Upper lobe of right lung (tissue), 1 donor: ENCODE measurements at places on chromosomes 16 and 17. TPM values are rescaled to one million over a fixed set of nuclear protein-coding genes. Genes with fewer than 3 reads are reported as not detected.

- no peaks in the 10 kb centered on the region for H3K36me3 ChIP-seq
- no peaks in the 10 kb centered on the region for H3K4me1 ChIP-seq
- no peaks in the 10 kb centered on the region for H3K27me3 ChIP-seq
- H3K4me3 ChIP-seq: no peak overlapping the region
- no peak for DNase-seq
Observed at GRCh38 chr16:77500286-77500598, 65.4 kb upstream of the ADAMTS18 start.

- H3K4me3 ChIP-seq: no peak overlapping the region
- no peak for DNase-seq
- H3K27ac ChIP-seq: no peak overlapping the region
- no peaks in the 10 kb centered on the region for H3K27me3 ChIP-seq
- peaks cover 10% of the 10 kb centered on the region for H3K4me1 ChIP-seq
- H3K36me3 ChIP-seq: no peaks in the 10 kb centered on the region
Observed at GRCh38 chr17:66343531-66344078, 41.2 kb downstream of the PRKCA start.

DNA sequence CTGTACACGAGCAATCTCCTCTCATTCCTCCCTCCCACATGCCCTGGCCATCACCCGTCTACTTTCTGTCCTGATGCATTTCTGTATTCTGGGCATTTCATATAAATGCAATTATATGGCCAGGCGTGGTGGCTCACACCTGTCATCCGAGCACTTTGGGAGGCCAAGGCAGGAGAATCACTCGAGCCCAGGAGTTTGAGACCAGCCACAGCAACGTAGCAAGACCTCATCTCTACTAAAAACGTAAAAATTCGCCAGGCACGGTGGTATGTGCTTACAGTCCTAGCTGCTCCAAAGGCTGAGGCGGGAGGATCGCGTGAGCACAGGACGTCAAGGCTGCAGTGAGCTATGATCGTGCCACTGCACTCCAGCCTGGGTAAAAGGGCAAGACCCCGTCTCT, 4.8 kb downstream of the MEAK7 start:
- peaks cover 7% of the 10 kb centered on the region for H3K4me1 ChIP-seq
- no peak overlapping the region for H3K4me3 ChIP-seq
- H3K36me3 ChIP-seq: peaks cover 30% of the 10 kb centered on the region
- DNase-seq: peak; percentile 45
- H3K27ac ChIP-seq: no peak overlapping the region
- no peaks in the 10 kb centered on the region for H3K27me3 ChIP-seq

GRCh38 chr16:79758615-79759346, 158.2 kb upstream of the MAF start:
- no peaks in the 10 kb centered on the region for H3K36me3 ChIP-seq
- no peaks in the 10 kb centered on the region for H3K4me1 ChIP-seq
- DNase-seq: no peak

DNA sequence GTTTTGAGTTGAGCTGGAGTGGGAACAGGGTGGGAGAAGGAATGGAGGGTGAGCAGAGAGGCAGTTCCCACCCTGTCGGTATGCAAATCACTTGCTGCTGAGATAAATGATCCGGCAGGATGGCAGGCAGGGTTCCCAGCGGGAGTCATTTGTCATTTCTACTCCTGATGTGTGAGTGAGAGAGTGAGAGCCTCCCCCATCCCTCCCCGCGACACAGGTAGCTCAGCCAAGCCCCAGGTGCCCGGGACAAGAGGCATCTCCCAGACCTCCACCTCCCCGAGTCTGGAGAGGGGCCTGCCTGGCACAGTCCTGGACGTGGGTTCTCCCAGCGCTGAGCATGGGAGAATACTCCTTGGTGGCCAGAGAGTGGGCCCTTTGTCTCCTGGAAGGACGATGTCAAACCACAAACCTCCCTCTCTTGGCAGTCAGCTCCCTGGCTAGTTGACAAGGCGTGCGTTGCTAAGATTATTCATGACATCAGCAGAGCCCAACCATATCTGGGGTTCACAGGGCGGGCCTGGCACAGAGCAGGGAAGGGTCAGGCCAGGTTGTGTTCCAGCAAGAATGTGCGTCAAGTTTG, 33.7 kb upstream of the TNRC6C start:
- peaks cover 19% of the 10 kb centered on the region for H3K27me3 ChIP-seq
- DNase-seq: no peak
- H3K27ac ChIP-seq: no peak overlapping the region

DNA sequence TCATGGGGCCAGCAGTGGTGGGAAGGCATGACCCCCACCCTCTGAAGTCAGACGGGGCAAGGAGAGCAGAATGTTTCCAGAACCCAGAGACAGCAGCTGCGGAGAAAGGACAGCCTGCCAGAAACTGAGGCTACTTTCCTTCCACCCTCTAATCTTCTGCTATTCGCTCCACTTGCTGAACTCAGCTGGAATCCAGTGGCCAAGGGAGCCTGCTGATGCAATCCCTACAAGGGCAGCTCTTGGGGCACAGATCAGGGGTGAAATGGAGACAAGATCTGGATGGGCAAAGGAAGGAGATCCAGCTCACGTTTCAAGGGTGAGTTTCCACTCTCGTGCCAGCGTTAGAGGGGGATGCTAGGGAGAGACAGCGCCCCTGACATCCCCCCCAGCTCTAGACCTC, 479.1 kb downstream of the SLC39A11 start:
- DNase-seq: no peak
- H3K4me3 ChIP-seq: no peak overlapping the region
- no peaks in the 10 kb centered on the region for H3K36me3 ChIP-seq

GRCh38 chr17:19937522-19937921, 40.1 kb downstream of the AKAP10 start:
- peaks cover 20% of the 10 kb centered on the region for H3K4me1 ChIP-seq
- DNase-seq: no peak
- H3K27ac ChIP-seq: no peak overlapping the region
- H3K27me3 ChIP-seq: no peaks in the 10 kb centered on the region
- H3K36me3 ChIP-seq: peaks cover 80% of the 10 kb centered on the region

DNA sequence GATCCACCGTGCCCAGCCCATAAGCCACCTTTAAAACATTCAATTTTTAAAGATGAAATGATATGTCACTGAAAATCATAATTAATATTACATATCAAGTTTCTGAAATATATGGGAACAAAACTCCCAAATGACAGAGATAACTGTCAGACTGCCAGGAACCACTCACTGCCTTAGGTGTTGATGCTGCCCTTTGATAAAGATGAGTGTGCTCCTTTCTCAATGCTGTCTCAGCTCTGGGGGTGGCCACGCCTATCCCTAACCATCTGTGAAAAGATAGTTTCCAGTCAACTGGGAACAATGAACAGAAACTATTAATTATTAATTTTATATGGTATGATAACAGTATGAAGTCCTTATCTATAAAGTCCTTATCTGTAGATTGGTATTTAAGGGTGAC, 177.7 kb downstream of the MYO1D start:
- H3K4me1 ChIP-seq: no peaks in the 10 kb centered on the region
- no peaks in the 10 kb centered on the region for H3K36me3 ChIP-seq
- H3K27ac ChIP-seq: no peak overlapping the region
- H3K4me3 ChIP-seq: no peak overlapping the region
- DNase-seq: no peak
- H3K27me3 ChIP-seq: no peaks in the 10 kb centered on the region

DNA sequence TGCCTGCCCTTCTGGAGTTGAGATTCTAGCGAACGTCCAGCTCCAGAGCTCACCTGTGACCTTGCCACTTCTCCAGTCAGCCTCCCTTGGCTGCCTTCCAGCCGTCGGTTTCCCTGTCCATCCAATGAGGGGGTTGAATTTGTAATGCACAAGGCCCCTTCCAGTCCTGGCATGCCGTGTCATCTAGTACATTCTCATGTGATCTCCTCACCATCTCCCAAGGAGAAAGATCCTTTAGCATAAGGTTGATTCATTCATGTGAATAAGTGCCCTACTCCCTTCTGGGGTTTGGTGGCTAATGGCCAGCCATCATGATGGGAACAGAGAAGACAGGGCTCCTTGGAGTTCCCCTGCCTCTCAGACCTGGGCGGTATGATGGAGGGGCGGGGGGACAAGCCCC, 18.9 kb upstream of the ABCC3 start:
- no peak overlapping the region for H3K27ac ChIP-seq
- no peak for DNase-seq
- H3K4me1 ChIP-seq: peaks cover 5% of the 10 kb centered on the region
- no peaks in the 10 kb centered on the region for H3K36me3 ChIP-seq
- H3K27me3 ChIP-seq: no peaks in the 10 kb centered on the region

GRCh38 chr17:59428916-59429485, 97.5 kb downstream of the YPEL2 start:
- DNase-seq: no peak
- no peak overlapping the region for H3K4me3 ChIP-seq
- H3K36me3 ChIP-seq: no peaks in the 10 kb centered on the region
- H3K27me3 ChIP-seq: no peaks in the 10 kb centered on the region
- peaks cover 40% of the 10 kb centered on the region for H3K4me1 ChIP-seq

DNA sequence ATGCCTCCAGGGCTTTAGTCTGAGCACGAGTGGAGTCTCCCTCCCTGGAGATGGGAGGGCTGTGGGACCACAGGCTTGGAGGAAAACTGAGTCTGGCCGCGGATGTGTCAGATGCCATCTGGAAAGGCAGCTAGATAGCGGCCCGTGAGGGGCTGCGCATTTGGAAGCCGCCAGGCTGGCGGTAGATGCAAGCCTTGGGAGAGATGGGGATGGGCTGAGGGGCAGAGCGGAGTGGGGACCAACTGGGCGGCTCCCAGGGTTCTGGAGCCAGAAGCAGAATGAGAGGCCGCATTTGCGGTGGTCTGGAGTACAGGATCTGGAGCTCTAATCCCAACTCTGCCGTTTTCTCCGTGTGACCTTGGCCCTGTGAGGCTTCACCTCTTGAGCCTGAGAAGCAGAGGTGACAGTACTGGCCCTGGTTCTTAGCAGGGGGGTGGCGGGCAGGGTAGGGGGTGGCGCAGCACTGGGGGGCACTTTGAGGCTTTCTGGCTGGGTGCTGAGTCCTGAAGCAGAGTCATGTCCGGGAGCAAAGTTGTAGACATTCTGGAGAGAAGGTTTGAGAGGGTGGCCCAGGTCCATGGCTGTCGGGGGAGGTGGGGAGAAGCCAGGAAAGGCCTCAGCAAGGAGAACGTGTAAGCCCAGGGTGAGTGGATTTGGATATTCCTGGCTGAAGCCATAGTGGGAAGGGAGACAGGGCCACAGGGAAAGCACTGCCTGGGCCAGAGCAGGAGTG, 6.7 kb downstream of the INO80E start:
- H3K27ac ChIP-seq: no peak overlapping the region
- H3K36me3 ChIP-seq: peaks cover 17% of the 10 kb centered on the region
- no peak overlapping the region for H3K4me3 ChIP-seq
- H3K4me1 ChIP-seq: no peaks in the 10 kb centered on the region
- DNase-seq: no peak
- no peaks in the 10 kb centered on the region for H3K27me3 ChIP-seq

GRCh38 chr16:1413684-1414531, 596 bp downstream of the UNKL start:
- peak overlapping the region; percentile 83 for H3K27ac ChIP-seq
- peak; percentile 85 for DNase-seq
- no peaks in the 10 kb centered on the region for H3K27me3 ChIP-seq
- H3K4me1 ChIP-seq: peaks cover 8% of the 10 kb centered on the region
- H3K36me3 ChIP-seq: peaks cover 20% of the 10 kb centered on the region

GRCh38 chr17:76848670-76849069, 19.5 kb upstream of the MGAT5B start:
- H3K27me3 ChIP-seq: peaks cover 14% of the 10 kb centered on the region
- no peak overlapping the region for H3K4me3 ChIP-seq
- no peaks in the 10 kb centered on the region for H3K36me3 ChIP-seq
- no peak for DNase-seq

- no peaks in the 10 kb centered on the region for H3K27me3 ChIP-seq
- H3K4me3 ChIP-seq: no peak overlapping the region
- no peak for DNase-seq
- no peak overlapping the region for H3K27ac ChIP-seq
- H3K36me3 ChIP-seq: no peaks in the 10 kb centered on the region
Observed at GRCh38 chr16:23114131-23114904, 34.9 kb downstream of the USP31 start.

DNA sequence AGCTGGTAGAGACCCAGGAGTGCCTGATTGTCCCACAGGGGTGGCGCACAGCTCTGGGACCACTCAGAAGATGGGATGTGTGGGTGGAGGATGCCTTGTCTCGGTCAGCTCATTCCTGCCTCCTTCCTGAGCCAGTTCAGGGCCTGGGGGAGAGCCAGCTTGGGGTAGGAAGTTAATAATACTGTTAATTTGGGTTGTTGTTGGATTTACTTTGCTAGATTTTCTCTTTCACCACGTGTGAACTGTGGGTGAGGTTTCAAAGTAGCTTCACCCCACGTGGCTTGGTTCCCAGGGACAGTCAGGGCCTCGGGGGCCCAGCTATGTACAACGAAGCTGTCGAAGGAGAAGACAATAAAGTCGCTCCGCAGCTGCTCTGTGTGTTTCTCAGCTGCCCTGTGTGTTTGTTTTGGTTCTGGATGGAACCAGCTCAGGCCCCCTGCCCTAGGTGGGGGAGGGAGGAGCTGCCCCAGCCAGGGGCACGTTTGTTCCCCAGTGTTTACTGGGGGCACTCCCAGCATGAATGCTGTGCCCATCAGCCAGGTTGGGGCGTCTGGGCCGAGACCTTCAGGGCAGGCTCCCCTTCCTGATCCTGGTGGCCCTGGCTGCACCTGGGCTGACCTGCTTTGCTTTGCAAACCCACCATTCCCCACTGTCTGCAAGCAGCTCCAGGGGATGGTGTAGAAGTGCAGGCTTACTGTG, 2.3 kb downstream of the NUDT16L1 start:
- H3K4me3 ChIP-seq: no peak overlapping the region
- no peak overlapping the region for H3K27ac ChIP-seq
- H3K36me3 ChIP-seq: peaks cover 48% of the 10 kb centered on the region
- DNase-seq: no peak
- H3K4me1 ChIP-seq: peaks cover 17% of the 10 kb centered on the region

- no peaks in the 10 kb centered on the region for H3K27me3 ChIP-seq
- H3K36me3 ChIP-seq: peaks cover 61% of the 10 kb centered on the region
- no peak overlapping the region for H3K27ac ChIP-seq
- DNase-seq: no peak
- H3K4me1 ChIP-seq: peaks cover 14% of the 10 kb centered on the region
Observed at GRCh38 chr16:4868535-4868934, 21.3 kb downstream of the UBN1 start.

DNA sequence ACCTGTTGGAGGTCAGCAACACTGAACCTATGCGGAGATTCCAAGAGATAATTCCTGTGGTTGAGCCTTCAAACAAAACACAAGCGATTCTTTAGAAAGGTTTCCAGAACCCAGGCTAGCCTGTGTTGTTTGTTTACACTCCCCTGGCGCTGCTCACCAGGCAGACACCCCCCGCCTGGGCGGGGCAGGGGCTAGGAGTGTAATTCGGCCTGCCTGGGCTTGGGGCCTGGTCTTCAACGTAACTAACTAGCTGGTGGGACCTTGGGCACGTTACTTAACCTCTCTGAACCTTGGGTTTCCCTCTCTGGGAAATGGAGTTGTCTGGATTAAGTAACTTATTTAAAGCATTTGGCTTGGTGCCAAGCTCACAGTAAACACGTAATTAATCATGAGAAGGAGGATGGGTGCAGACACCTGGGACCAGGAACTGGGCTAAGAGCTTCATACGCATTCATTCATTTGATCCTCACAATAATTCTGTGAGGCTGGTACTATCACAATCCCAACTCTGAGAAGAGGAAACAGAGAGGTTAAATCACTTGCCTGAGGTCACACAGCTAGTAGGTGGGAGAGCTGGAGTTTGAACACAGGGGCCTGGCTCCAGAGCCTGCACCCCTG, 7.6 kb upstream of the ARHGAP27 start:
- peaks cover 35% of the 10 kb centered on the region for H3K36me3 ChIP-seq
- peak; percentile 67 for DNase-seq
- H3K27ac ChIP-seq: no peak overlapping the region
- peaks cover 7% of the 10 kb centered on the region for H3K4me1 ChIP-seq

Gene PMP22
- 157 TPM for total RNA-seq

Gene RNF222
- not detected for total RNA-seq

Gene ITGAD
- total RNA-seq: 0.20 TPM

Gene TBC1D28
- total RNA-seq: not detected

Gene SLC6A4
- total RNA-seq: 72.9 TPM
